ENCODE measurements at places on chromosomes 1 and 21.

DNA sequence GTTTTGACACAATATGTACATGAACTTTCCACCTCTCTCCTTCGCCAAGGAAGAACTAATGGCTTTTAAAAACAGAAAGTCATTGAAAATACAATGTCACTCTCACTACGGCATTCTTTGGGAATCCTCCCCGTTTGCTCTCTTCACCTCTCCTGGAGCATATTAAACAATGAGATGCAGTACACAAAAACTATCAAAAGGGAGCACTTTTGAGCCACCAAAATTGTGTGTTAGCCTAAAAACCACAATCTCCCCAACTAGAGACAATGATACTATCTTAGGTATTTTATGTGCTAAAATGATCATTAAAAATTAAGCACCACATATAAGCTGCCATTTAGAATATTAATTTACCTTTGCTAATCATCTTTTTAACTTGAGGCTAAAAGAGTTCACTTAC, 425.5 kb downstream of the KCTD3 start:
- peak; percentile 39 for DNase-seq

DNA sequence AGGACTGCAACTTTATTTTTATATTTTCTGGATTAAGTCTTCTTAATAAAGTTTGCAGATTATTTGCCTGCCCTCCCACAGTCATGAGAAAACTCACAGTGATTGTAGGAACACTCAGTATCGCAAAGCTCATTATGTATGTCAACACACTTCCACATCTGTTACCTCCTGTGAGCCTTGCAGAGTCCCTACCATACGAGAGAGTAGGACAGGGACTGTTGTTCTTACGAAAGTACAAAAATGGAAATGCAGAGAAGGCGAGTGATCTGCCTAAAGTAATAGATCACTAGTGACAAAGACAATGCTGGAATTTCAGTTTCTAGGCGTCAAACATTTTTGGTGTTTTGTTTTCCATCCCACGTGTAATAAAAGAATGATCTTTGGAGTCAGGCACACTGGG, 131.7 kb downstream of the SYT2 start:
- no peak for DNase-seq

- DNase-seq, result no peak
These were observed 144.0 kb upstream of the NRIP1 start for GRCh38 chr21:15208786-15209185.

DNA sequence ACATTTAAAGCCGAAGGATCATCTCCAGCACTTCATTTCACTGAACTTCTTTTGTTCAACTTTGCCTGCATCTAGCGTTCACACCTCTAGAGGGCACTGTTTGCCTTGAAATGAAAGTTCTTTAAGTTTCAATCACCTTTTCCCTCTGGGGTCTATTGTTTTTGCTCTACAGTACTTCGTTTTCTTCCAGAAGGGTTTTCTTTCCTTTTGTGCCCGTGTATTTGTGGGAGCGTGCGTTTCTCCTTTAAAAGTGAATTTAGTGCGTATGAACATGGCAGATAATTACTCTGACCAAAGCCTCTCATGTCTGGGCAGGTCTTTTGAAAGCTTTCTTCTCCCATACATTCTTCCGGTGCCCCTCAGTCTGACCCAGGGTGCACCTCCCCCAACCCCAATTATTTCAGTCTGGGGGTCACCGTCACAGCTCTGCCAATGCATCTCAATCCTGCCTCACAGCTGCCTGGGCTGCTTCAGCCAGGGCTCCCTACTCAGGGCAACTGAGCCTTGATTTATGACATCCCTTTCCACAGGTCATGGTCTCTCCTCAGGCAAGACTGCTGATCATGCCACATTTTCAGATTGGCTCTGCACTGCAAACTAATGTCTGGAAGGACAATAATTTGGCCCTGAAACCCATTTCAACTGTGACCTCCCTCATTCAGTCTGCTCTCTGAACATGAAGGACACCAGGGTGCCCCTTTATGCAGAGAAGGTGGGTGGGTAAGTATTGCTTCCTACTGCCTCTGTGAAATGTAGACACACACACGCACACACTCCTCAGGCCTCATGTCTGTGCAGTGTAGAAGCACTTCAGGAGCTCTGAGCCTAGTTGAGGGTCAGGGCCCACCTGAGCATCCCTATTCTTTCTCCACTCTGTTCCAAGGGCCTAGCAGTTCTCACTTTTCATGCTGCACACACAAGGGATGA, 88.6 kb downstream of the NUF2 start:
- peak; percentile 70 for DNase-seq

- DNase-seq, result peak; percentile 14
These were observed 22.7 kb downstream of the WDTC1 start for GRCh38 chr1:27257155-27257554.

DNA sequence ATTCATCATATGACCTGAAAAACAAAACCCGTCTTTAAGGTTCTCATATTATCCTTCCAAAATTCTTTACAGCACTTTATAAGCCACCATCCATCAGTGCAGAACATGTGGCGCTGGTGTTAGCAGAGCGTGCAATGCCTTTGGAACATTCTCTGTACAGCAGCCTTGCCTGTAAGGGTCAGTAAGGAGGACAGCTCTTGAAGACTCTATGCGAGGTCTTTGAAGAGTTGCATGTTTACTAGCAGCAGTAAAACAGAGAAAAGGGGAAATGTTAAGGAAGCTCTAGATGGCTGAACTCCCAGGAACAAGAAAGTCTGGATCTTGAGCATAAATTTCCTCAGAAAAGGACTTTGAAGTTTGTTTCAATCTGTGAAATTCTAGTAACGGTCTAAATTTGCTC, 365.6 kb downstream of the DUSP10 start:
- no peak for DNase-seq

- DNase-seq, result peak; percentile 82
These were observed 56.8 kb downstream of the ZBTB17 start for GRCh38 chr1:15918962-15919715.

- DNase-seq, result no peak
These were observed 17.4 kb upstream of the GPR137B start for GRCh38 chr1:236124965-236125364.

- no peak for DNase-seq
These were observed 42.4 kb downstream of the PKP1 start for GRCh38 chr1:201325678-201326060.

GRCh38 chr1:214022810-214023425, 35.1 kb downstream of the PROX1 start:
- DNase-seq, result no peak

DNA sequence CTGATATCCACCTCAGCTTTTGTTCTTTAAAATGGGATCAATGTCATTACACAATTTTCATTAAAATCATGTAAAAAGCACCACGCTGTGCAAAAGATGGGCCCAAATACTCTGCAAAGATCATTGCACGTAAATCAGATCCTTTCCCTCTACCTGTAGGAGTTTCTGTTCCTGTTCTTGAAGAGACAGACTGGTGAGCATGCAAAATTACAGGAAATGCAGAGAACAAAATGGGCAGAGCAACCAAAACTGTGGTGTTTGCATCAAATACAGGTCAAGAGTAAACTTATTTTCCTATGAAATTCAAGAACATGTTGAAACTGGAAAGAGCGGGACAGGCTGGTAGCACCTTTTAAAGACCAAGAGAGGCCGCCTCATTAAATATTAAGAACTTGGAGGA, 294.9 kb upstream of the ADGRL2 start:
- DNase-seq, result no peak

DNA sequence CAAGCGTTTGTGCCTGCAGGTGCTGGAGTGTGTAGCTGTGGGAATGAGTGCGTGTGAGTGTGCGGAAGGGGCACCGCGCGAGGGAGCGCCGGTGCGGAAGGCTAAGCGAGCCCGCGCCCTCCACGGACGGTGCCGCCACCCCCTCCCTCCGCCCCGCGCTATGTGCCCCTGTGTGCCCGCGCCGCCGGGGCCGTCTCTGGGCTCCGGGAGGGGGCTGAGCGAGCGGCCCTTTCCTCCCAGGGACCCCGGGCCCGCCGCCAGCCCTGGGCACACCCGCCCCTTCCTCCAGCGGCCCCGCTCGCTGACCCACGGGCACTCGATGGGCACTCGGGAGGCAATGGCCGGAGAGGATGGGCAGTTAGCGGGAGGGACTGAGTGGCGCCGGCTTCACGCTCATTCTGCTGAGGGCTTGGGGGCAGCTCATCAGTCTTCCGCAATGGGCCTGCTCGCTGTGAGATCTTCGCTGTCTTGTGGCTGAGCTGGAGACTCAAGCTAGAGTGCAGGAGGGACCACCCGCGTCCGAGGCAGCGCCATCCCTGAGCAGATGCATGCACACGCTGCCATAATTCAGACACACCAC, 8.6 kb upstream of the ADGRB2 start:
- DNase-seq, result no peak

GRCh38 chr21:21559285-21560045, 561.3 kb downstream of the NCAM2 start:
- no peak for DNase-seq

GRCh38 chr1:181033799-181034451, at the start of gene MR1:
TSS of gene MR1 (plus strand) at chr1:181033983. CDS start at chr1:181034008, 25 bp downstream.
- peak; percentile 87 for DNase-seq

GRCh38 chr1:64966158-64966971, at the start of gene JAK1:
TSS of gene JAK1 (minus strand) at chr1:64966549. CDS start at chr1:64886264, 80,285 bp downstream.
- peak; percentile 70 for DNase-seq

DNA sequence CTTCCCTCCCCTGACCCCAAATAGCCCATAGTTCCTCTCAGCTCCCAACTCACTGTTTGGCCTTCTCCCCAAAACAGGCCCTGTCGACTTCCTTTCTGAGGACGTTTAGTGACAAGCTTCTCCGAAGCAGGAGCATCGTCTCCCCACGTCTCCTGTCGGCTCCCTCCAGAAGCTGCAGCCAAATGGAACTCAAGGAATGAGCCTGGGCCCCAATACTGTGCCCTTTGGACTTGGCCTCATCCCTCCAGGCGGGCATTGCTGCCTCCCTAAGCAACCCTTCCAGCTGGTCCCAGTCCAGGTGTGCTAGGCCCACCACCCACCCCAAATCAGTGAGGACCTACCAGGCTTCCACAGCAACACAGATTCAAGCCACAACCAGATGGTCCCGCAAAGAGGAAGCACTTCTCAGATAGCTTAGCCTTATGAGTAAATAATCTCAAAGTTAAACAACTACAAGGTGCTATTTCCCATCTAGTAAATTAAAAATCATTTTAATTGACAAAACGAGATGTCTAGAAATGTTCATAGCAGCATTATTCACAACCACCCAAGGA, 33.0 kb downstream of the ACOT7 start:
- DNase-seq, result no peak

- peak; percentile 92 for DNase-seq
These were observed 50.8 kb upstream of the COL24A1 start for GRCh38 chr1:86207323-86207722.

DNA sequence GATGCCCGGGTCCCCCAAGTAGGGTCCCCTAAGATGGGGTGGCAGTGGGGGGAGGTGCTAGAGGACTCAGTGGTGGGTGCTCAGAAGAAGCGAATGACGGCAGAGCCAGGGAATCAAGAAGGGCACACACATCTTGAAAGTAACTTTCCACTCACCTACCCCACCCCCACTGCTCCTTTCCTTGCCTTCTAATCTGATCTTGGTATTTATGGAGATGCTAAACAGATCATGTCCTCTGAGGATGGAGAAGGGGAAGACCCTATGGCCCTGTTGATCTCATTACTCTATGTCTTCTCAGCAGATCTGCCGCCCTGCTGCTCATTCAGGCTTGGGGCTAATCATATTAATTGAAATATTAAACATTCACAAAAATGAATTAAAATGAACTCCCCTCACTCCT, 2.1 kb upstream of the CELF3 start:
- DNase-seq, result no peak

GRCh38 chr1:183129921-183130690, 56.0 kb upstream of the LAMC2 start:
- no peak for DNase-seq

DNA sequence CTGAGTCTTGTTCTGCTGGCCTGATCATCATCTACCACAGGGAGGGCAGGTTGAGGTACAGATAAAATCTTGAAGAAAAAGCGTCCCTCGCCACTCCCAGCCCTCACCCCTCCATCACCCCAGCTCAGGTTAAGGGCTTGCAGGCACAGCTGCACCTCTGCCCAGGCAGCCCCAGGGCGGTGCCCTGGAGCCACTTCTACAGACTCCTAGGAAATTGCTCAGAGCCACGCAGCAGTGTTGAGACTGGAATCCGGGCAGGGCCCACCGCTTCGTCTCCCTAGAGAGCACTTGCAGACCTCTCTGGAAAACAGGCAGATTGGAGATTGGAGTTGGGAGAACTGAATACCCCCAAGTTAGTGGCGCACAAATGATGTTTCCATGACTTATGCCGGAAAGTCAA, 35.3 kb downstream of the VN1R5 start:
- no peak for DNase-seq

DNA sequence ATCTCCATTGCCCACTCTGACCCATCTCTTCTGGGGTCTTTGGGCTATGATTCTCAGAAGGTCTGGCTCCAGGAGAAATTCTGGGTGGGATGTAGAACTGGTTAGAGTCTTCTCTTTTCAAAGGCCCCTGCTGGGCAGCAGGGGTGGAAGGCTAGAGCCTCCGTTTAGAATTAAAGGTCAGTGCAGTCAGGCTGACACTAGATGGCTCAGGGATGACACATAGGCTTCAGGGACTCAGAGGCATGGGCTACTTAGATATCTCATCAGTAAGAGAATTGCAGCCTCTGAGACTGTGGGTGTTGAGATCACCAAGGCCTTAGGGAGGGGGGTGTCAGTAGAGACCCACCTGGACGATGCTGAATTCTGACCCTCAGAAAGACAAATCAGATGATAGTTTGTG, 12.6 kb upstream of the PPM1J start:
- DNase-seq, result no peak

GRCh38 chr21:45261093-45261492, 26.6 kb downstream of the POFUT2 start:
- no peak for DNase-seq

DNA sequence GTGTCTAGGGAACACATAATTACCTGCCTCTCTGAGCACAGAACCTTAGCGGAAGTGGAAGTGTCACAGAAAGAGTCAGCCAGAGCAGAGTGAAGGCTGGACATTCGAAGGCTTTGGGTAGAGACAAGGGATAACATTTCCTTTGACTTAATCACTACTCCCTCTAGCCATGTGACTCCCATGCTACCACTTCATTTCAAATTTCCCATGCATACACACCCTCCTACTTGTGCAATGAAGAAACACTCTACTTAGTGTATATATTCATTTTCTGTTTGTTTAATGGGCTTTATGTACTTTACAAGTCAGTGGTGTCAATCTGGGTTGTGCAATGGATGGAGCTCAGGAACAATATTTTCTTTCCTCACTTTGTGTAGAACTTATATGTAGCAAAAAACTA, 6.9 kb downstream of the ANKRD35 start:
- no peak for DNase-seq

DNA sequence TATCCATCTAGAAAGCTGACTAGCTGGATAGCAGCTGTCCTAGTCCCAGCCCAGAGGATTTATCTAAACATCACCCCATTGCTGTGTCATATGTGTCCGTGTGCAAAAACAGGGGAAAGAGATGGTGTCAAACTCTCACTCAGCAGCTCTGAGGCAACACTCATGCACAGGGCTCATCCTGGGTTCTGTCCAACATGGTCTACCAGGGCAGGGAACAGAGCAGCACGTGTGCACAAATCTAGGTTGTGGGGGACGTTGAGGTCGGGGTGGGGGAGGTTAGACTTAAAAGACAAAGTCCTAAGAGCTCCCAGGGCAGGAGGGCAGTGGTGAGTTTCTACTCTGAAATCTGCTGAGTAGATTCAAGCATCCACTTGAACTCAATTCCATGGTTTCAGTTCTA, 16.2 kb downstream of the PI4KB start:
- no peak for DNase-seq

- no peak for DNase-seq
These were observed 96.8 kb downstream of the BEND5 start for GRCh38 chr1:48679859-48680258.

All from astrocyte of the spinal cord (primary cell).